Esophagus muscularis mucosa (tissue), 4 donors: ENCODE measurements at places on chromosomes 1 and 21. TPM values are rescaled to one million over a fixed set of nuclear protein-coding genes. Genes with fewer than 3 reads are reported as not detected.

The MYOM3 gene
- total RNA-seq, result 2.5 TPM

The PPFIA4 gene
- 0.42 TPM for total RNA-seq

The PAPPA2 gene
- total RNA-seq, result 0.78 TPM

The LCE6A gene
- total RNA-seq, result not detected

The GALNT2 gene
- total RNA-seq, result 140 TPM

The TTC39A gene
- not detected for total RNA-seq

The SLC44A3 gene
- total RNA-seq, result 0.83 TPM

The PRAMEF6 gene
- not detected for total RNA-seq

DNA sequence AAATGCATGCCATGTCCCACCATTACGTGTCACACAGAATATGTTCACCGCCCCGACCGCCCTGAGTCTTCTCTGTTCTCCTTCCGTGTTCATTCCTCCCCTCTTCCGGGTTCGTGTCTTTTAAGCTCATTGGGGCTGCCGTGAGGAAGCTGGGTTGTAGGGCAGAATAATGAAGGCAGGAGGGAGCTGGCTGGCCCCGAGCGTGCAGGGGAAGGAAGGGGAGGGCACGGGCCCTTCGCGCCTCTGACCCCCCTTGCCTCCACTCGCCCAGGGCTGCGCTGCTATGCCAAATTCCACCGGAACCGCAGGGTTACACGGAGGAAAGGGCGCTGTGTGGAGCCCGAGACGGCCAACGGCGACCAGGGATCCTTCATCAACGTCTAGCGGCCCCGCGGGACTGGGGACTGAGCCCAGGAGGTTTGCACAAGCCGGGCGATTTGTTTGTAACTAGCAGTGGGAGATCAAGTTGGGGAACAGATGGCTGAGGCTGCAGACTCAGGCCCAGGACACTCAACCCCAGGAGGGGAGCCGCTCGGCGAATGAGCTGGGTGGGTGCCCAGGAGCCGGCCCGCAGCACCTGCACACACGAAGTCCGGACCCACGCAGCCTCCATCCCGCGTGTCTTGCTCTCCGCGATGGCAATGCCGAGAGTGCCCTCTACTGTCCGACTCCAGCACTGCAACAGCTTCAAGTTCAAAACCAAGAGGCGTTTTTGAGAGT, 16.5 kb upstream of the AGTRAP start:
- H3K27ac ChIP-seq, result peak overlapping the region; percentile 41
- H3K4me3 ChIP-seq, result peak overlapping the region; percentile 47
- peak; percentile 95 for DNase-seq

DNA sequence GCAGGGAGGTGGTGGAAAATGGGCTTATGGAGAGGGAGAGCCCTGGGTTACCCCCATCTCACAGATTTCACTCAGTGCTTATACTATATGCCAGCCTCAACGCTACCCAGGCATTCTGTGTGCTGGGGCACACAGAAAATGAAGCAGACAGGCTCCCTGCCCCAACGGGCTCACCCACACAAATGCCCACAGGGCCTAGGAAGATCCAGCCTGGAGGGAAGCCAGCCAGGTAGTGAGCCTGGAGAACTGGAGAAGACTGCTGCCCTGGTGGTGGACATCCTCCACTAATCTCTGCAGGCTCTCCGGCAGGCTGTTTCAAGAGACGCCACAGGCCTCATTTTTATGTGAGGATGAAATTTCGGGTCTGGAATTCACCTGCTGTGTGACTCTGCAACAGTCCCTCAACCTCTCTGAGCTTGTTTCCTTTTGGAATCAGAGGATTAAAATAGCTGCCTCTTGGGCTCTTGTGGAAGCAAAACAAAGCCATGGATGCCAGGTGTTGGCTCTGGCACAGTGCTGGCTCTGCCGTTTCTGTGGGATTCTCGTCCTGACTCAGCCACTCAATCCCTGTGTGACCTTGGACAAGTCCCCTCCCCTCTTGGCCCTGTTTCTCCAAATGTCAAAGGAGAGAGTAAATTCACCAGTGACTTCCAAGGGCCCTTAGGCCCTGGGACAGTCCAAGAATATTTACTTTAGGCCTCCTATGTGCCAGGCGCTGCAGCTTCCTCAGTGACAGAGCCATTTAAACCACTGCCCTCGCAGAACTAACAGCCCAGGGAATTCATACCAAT, 3.6 kb downstream of the PAQR7 start:
- no peaks in the 10 kb centered on the region for H3K27me3 ChIP-seq
- H3K4me1 ChIP-seq, result peaks cover 51% of the 10 kb centered on the region
- peak overlapping the region; percentile 12 for H3K27ac ChIP-seq
- H3K4me3 ChIP-seq, result no peak overlapping the region

DNA sequence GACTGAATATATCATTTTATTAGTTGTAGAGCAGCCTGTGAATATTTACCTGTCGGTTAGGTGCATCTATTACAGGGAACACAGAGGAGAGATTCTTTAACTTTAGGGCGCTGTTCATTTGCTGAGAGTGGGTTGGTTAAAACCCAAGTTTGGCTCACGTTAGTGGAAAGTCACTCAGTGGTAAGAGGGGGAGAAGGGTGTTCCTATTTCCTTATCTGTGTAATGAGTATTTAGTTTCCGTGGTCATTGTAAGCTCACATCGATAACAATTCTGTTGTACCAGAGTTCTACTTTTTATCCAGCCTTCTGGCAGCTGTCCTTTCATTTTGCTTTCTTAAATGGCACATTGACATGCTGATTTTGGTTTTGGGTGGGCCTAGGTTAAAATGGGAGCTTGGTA, 773.2 kb upstream of the ADAMTS5 start:
- H3K36me3 ChIP-seq, result no peaks in the 10 kb centered on the region
- DNase-seq, result no peak
- H3K4me3 ChIP-seq, result no peak overlapping the region
- no peaks in the 10 kb centered on the region for H3K27me3 ChIP-seq
- no peaks in the 10 kb centered on the region for H3K4me1 ChIP-seq

GRCh38 chr1:21294266-21294989, 4.2 kb upstream of the ECE1 start:
- peak overlapping the region; percentile 50 for H3K27ac ChIP-seq
- H3K4me1 ChIP-seq, result peaks cover 68% of the 10 kb centered on the region
- H3K27me3 ChIP-seq, result no peaks in the 10 kb centered on the region

- H3K4me3 ChIP-seq, result no peak overlapping the region
- H3K36me3 ChIP-seq, result no peaks in the 10 kb centered on the region
- no peaks in the 10 kb centered on the region for H3K4me1 ChIP-seq
- no peak for DNase-seq
Observed at GRCh38 chr1:24864370-24864777, 65.7 kb downstream of the RUNX3 start.

- peaks cover 27% of the 10 kb centered on the region for H3K36me3 ChIP-seq
- DNase-seq, result peak; percentile 100
- H3K4me3 ChIP-seq, result peak overlapping the region; percentile 91
Observed at GRCh38 chr1:110338309-110338885, 780 bp upstream of the RBM15 start.

DNA sequence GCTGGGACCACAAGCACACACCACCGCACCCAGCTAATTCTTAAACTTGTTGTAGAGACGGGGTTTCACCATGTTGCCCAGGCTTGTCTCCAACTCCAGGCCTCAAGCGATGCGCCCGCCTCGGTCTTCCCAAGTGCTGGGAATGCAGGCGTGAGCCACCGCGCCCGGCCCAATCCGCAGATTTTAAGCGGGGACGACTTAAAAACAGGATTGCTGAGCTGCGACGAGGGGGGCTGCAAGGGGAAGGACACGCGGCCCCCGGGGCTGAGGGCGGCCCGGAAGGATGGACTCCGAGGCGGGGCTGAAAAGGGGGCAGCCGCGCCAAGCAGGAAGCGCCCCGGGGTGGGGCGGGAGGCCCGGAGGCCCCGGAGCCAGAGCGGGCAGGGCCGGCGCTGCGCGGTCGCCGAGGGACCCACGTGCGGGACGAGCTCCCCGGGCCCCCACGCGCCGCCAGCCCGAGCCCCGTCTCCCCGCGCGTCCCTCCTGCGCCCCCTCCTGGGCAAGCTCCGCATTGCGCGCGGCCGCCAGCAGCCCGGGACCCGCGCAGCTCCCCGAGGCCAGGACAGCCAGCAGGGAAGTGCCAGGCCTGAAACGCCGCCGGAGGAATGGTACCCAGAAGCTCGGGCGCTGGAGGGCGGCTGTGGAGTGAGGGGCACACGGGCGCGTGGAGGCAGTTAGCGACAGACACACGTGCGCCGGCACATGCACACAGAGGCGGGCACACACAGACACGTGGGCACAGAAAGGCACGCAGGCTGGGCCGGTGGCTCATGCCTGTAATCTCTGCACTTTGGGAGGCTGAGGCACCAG, 5.5 kb upstream of the PRKCZ start:
- H3K27ac ChIP-seq, result no peak overlapping the region
- H3K27me3 ChIP-seq, result no peaks in the 10 kb centered on the region
- peak overlapping the region; percentile 47 for H3K4me3 ChIP-seq
- no peak for DNase-seq
- no peaks in the 10 kb centered on the region for H3K36me3 ChIP-seq
- H3K4me1 ChIP-seq, result peaks cover 19% of the 10 kb centered on the region

DNA sequence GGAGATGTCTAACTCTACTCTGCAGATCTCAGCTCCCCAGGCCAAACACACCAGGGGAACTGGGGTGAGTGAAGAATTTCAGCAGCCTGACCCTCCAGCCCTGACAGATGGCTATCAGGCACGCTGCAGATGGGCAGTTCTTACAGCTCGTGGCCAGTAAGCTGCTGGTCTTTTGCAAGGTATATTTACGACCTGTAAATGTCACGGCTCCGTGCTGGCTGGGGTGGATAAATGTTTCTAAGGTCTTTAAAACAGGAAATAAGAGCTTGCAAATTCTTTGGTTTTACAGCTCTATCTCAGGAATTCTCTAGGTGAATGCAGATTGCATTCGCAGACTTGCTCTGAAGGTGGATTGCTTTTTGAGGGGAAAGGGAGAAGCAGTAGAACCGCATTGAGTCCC, 10.1 kb downstream of the DOP1B start:
- no peaks in the 10 kb centered on the region for H3K27me3 ChIP-seq
- H3K36me3 ChIP-seq, result peaks cover 42% of the 10 kb centered on the region
- peaks cover under 1% of the 10 kb centered on the region for H3K4me1 ChIP-seq
- no peak overlapping the region for H3K27ac ChIP-seq
- DNase-seq, result no peak

GRCh38 chr1:12678350-12678749, 34.5 kb downstream of the AADACL4 start:
- no peak overlapping the region for H3K4me3 ChIP-seq
- H3K4me1 ChIP-seq, result no peaks in the 10 kb centered on the region
- no peak for DNase-seq
- H3K36me3 ChIP-seq, result no peaks in the 10 kb centered on the region
- H3K27me3 ChIP-seq, result no peaks in the 10 kb centered on the region

DNA sequence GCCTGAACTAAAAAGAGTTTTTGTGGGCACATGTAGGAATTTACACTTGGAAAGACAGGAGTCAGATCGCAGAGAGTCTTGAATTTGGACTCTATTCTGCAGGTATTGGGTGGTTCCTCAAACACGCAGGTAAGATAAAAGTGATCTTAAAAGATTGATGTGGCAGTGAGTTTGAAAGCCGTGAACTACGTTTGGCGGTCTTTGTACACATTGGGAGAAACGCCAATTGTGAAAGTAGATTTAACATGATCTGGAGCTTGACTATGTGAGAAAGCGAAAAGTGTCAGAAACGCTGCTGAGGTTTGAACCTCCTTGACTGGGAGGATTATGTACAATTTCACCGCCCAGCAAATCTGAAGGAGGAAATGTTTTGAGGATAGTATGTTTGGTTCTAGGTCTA, 1.5 kb upstream of the PPP2R5A start:
- no peak for DNase-seq
- H3K4me1 ChIP-seq, result peaks cover 25% of the 10 kb centered on the region
- H3K4me3 ChIP-seq, result no peak overlapping the region
- no peak overlapping the region for H3K27ac ChIP-seq
- H3K36me3 ChIP-seq, result no peaks in the 10 kb centered on the region

DNA sequence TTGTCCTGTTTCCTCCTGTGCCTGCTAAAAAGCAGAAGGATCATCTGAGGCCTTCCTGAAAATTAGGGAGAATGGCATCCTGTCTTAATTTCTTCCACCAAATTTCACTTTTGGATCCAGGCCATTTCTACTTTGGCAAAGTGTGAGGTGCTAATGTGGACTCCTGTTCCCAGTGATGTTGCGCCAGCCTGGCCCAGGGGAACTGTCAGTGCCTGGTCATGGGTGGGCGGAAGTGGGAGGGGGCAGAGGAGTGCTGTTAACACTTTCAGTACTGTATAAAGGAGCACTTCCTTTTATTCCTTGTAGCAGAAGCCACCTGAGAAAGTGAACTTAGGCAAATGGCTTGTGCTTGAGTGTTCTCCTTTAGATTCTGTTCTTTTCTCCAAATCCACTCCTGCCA, 19.9 kb downstream of the ELAPOR1 start:
- no peak overlapping the region for H3K27ac ChIP-seq
- no peaks in the 10 kb centered on the region for H3K36me3 ChIP-seq
- DNase-seq, result no peak
- H3K4me1 ChIP-seq, result no peaks in the 10 kb centered on the region
- no peaks in the 10 kb centered on the region for H3K27me3 ChIP-seq

DNA sequence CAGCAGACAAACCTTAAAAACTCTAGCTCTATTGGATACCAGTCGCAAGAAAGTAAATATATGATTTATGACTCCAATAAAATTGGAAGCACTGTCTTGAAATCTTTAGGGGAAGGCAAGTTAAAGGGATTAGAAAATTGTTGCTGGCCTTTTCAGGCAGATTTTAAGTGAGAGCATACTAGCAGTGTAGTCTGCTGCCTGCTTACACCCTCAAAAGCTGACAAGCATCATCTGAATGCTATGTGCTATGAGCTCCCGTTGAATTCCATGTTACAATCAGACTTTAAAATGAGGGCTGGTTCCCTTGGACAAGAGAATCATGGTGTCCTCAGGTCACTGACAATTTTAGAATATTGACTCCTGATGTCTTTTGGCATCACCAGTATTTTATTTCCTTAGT, 271.1 kb upstream of the C1orf105 start:
- H3K27me3 ChIP-seq, result no peaks in the 10 kb centered on the region
- no peak overlapping the region for H3K27ac ChIP-seq
- no peaks in the 10 kb centered on the region for H3K36me3 ChIP-seq
- H3K4me1 ChIP-seq, result no peaks in the 10 kb centered on the region

DNA sequence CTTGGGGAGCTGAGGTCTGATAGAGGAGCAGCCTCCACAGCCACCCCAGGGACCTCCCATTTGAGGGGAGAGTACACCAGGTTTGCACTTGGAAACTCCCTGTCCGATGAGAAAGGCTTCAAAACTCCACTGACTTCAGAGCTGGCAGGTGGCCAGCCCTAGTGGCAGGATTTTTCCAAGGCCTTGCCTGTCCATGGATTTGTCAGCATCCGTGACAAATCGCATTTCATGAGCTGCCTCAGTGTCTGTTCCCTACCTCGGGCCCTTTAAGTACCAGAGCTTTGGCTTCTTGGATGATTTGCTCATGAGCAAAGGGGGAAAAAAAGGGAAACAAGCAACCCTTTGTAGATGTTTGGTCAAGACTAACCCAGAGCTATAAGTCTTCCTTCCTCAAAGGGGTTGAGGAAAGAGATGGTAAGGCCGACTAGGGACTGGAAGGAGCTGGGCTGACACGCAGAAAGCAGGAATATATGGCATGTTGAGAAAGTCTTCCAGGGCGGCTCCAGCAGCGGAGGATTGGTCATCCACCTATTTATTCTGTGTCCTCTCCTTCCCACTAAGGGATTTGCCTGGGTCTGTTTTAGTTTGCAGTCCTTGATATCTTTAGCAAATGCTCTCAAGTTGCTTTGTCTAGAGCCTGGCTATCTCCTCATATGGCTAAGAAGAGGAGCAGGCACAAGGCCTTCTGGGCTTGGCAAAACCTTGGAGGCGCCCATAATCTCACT, 2.7 kb upstream of the HSPG2 start:
- peak overlapping the region; percentile 93 for H3K27ac ChIP-seq
- peak; percentile 96 for DNase-seq
- H3K27me3 ChIP-seq, result no peaks in the 10 kb centered on the region
- H3K4me1 ChIP-seq, result peaks cover 89% of the 10 kb centered on the region
- H3K36me3 ChIP-seq, result no peaks in the 10 kb centered on the region
- no peak overlapping the region for H3K4me3 ChIP-seq
